T47D (cell line): ENCODE measurements at places on chromosomes 13 and 19.

- DNase-seq = no peak
Observed at GRCh38 chr13:99968521-99969452, 2.8 kb downstream of the ZIC5 start.

GRCh38 chr13:72696579-72696978, 30.9 kb downstream of the MZT1 start:
- no peak for DNase-seq

DNA sequence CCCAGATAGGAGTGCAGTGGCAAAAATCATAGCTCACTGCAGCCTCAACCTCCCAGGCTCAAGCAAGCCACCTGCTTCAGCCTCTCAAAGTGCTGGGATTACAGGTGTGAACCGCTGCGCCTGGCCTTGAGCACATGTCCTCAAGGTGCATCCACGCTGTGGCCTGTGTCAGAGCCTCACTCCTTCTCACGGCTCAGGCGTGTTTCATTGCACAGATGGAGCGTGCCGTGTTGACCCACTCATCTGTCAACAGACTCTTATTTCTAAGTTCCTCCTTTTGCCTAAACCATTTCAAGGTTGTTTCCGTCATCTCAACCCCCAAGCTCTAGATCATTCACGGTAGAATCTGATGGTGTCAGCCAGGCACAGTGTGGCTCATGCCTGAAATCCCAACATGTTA, 28.2 kb downstream of the ATP8B3 start:
- DNase-seq = no peak

DNA sequence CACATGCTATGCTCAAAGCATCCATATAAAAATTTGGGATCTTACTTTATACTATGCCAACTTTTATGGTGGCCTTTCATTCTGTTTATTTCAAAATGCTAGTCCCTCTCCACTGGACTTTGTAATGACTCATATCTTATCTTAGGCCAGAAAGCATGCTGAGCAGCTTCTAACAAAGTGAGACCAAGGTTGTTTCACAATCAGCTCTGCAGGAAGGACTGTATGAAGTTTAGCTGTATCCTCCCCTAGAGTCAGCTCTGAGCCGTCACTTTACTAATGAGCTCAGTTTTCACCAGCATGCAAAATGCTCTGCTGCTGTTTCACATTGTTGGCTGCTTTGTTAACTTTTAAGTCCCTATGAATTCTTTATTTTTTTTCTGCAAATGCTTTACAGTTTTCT, 1608.8 kb downstream of the OLFM4 start:
- DNase-seq = no peak

- no peak for DNase-seq
Observed at GRCh38 chr19:41377977-41378709, 1.8 kb downstream of the TMEM91 start.
